ENCODE measurements at places on chromosomes 11 and 22.

GRCh38 chr11:119147604-119148333 lies 1.1 kb upstream of the ABCG4 start:
- no peak for DNase-seq

DNA sequence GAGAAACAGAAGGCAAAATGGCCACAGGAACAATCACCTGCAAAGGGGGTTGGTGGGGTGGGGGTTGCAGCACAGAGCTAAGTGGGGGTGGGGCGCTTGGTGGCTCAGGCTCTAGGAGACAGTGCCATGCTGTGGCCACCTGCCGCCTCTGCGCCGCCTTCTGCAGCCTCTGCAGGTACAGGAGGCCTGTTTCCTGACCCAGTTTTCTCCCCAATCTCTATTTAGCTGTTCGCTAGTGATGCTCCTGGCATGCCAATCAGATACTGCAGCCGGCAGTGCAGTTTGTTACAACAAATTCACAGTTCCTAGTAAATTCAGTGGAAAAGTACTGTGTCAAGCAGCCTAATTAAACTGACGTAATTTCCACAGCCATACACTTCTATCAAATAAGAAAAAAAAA lies 106.4 kb downstream of the SERGEF start:
- DNase-seq: no peak

- DNase-seq: no peak
These were observed at the start of gene RHOD for GRCh38 chr11:67056267-67057204. Gene RHOD, plus strand, starts transcription at chr11:67056847. Its CDS starts 56 bp downstream, at chr11:67056903.

DNA sequence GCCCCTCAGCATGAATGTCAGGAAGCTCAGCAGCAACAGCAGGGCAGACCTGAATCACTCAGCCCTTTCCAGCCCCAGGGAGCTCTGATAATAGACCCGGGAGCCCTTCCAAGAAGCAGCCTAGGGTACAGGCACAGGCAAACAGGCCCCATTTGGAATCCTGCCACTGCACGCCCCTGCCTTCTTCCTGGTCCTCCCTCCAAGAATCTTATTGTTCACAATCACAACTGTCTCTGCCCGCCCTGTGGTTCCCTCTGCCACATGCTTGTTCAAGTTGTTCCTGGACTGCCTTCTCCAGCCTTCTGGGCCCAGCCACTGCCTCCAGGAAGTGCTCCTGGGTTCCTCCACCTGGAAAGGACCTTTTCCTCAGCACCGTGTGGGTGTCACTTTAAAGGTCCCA lies 54.6 kb downstream of the LRRC32 start:
- no peak for DNase-seq

- no peak for DNase-seq
These were observed 83.0 kb downstream of the ABTB2 start for GRCh38 chr11:34274712-34275398.

- no peak for DNase-seq
These were observed 128.9 kb downstream of the CCDC34 start for GRCh38 chr11:27234043-27234668.

- no peak for DNase-seq
These were observed 3911.2 kb upstream of the OR11H1 start for GRCh38 chr22:11616811-11617210.

GRCh38 chr11:1193326-1194230 lies 29.3 kb upstream of the MUC5B start:
- no peak for DNase-seq

GRCh38 chr11:132402071-132402684 lies 1031.8 kb downstream of the NTM start:
- no peak for DNase-seq

- no peak for DNase-seq
These were observed 206.0 kb upstream of the CHORDC1 start for GRCh38 chr11:90428836-90429235.

DNA sequence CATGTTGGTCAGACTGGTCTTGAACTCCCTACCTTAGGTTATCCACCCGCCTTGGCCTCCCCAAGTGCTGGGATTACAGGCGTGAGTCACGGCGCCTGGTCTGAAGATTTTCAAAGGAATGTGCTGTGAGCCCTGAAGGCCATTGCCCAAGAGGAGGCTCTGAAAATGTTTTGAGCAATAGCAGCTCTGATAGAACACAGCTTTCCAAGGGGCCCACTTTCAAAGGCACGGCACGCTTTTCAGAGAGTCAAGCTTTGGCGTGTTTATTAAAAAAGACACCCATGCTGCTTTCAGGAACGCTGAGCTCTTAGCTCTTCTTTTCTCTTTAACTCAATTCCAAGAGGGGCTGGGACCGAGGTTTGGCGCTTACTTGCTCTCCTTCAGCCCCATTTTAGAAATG lies 73.8 kb upstream of the CDON start:
- DNase-seq: no peak

GRCh38 chr11:32888805-32889204 lies 3.8 kb upstream of the QSER1 start:
- DNase-seq: no peak

GRCh38 chr11:74707602-74708510 lies 23.4 kb downstream of the CHRDL2 start:
- no peak for DNase-seq

DNA sequence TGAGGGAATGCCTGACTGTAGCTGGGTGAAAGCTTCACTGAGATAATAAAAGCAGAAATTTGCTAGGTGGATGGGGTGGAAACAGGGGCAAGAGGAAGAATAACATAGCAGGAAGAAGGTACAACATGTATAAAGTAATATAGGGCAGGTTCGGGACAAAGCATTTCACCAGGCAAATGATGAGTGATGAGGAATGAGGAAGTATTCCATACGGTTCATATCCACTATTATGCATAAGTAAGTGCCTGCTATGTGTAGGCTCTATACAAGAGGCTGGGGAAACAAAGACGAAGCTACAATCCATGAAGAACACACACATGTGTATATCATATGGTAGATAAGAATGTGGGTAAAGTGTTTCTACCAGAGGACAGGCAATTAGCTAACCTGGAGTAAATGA lies 7.9 kb downstream of the NDUFC2 start:
- DNase-seq: no peak

- no peak for DNase-seq
These were observed 11.9 kb downstream of the SHANK3 start for GRCh38 chr22:50684501-50684900.

GRCh38 chr11:22725079-22725478 lies 58.7 kb downstream of the GAS2 start:
- DNase-seq: no peak

- no peak for DNase-seq
These were observed 13.8 kb downstream of the PLXNB2 start for GRCh38 chr22:50293441-50294318.

- DNase-seq: no peak
These were observed 435.5 kb downstream of the LUZP2 start for GRCh38 chr11:24932110-24933000.

- no peak for DNase-seq
These were observed 670 bp downstream of the MYEOV start for GRCh38 chr11:69294571-69295078.

GRCh38 chr11:19567996-19568395 lies 144.6 kb upstream of the NAV2 start:
- DNase-seq: no peak

- DNase-seq: no peak
These were observed 68.7 kb downstream of the CCDC81 start for GRCh38 chr11:86443415-86443814.

DNA sequence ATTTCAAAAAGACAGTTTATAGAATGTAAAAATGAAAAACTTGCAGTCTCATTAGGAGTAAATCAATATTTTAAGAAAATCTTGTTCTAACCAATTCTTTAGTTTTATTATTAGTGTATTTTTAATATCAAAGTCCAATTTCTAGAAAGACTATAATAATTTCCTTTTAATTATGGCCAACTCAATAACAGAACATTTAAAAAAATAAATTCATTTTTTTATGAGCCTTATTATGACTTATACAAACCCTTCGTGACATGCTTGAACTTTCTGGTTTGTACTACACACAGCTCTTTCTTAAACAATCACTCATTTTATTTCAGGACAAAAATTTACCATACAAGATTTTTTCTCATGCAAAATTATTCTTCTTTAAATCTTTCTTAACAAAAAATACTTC lies 11.7 kb upstream of the MRGPRE start:
- DNase-seq: no peak

Measured in SK-N-MC (cell line).